ENCODE measurements at places on chromosomes 7 and 10. TPM values are rescaled to one million over a fixed set of nuclear protein-coding genes. Genes with fewer than 3 reads are reported as not detected.

DNA sequence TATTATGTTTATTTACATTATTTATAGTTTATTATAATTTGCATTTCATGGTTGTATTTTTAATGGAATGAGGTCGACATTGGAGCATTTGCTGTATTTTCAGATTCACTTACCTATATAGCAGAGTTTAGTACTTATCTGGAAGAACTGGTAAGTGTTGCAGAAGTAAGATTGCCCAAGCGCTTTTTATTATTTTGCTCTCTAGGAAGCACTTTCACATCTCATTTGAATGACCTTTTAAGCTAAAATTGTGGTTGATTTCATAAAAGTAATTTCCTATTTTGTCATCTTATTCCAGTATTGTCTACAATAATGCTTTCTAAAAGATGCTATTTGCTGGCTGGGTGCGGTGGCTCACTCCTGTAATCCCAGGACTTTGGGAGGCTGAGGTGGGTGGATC lies 28.6 kb downstream of the SEC61A2 start:
- no peak for DNase-seq
- H3K4me3 ChIP-seq = no peak overlapping the region
- no peaks in the 10 kb centered on the region for H3K27me3 ChIP-seq
- no peak overlapping the region for H3K27ac ChIP-seq
- peaks cover 62% of the 10 kb centered on the region for H3K36me3 ChIP-seq

DNA sequence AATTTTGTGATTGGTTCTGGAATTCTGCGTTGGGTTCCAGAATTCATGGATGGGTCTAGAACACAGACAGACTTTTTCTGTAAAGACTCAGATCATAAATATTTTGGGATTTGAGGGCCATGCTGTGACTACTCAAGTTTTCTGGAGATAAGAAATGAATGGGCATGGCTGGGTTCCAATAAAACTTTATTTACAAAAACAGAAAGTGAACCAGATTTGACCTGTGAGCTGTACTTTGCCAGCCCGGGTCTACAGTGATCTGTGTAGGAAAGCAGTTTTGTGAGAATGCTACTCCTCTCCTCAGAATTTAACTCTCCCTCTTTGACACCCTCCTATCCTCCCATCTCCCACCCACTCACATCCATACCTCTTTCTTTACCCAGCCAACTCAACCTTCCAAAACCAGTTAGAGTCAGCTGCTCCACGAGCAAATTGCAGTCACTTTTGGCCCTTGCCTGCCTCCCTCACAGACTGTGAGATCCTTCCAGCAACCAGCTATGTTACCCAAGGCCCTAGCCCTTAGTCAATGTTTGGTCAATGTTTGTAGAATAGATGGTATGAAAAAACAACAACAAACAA lies 312.8 kb upstream of the ZMIZ1 start:
- H3K27me3 ChIP-seq = no peaks in the 10 kb centered on the region
- H3K27ac ChIP-seq = no peak overlapping the region
- H3K36me3 ChIP-seq = no peaks in the 10 kb centered on the region

GRCh38 chr7:120021085-120021484 lies 251.9 kb upstream of the KCND2 start:
- no peaks in the 10 kb centered on the region for H3K4me1 ChIP-seq

TFPI2 gene
- 1.9 TPM for total RNA-seq

Data from lower lobe of right lung (tissue), 2 donors.